ENCODE measurements at places on chromosomes 1 and 21.
A peak's percentile ranks its signal among the peaks of the same experiment; 100 is the strongest.

GRCh38 chr1:180031664-180032063 lies 77.1 kb downstream of the CEP350 start:
- no peak overlapping the region for H3K27ac ChIP-seq
- no peaks in the 10 kb centered on the region for H3K27me3 ChIP-seq
- peaks cover 30% of the 10 kb centered on the region for H3K36me3 ChIP-seq
- H3K4me1 ChIP-seq: no peaks in the 10 kb centered on the region
- no peak for DNase-seq
- H3K4me3 ChIP-seq: no peak overlapping the region

DNA sequence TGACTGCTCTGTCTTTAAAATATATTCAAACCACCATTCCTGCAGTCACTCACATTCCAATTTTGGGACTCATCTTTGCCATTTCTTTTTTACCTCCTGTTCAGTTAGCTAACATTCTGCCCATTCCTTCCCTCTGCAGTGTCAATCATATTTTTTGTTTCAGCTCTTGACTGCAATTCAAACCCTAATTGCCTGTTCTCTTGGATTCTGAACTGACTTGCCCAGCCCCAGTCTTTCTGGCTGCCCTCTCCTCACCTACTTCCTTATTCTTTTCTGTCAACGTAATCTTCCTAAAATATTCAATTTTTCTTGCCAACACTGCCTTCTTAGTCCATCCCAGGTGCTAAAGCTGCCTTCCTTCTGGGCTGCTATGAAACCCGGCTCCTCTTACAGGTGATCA lies 6.1 kb downstream of the PRDM2 start:
- H3K27ac ChIP-seq: peak overlapping the region; percentile 77
- peaks cover 27% of the 10 kb centered on the region for H3K4me1 ChIP-seq
- H3K4me3 ChIP-seq: no peak overlapping the region
- H3K27me3 ChIP-seq: no peaks in the 10 kb centered on the region
- H3K36me3 ChIP-seq: peaks cover 6% of the 10 kb centered on the region
- DNase-seq: no peak

GRCh38 chr1:46522969-46523320 lies 28.5 kb downstream of the KNCN start:
- no peak for DNase-seq
- peaks cover 27% of the 10 kb centered on the region for H3K4me1 ChIP-seq
- no peaks in the 10 kb centered on the region for H3K36me3 ChIP-seq
- no peak overlapping the region for H3K27ac ChIP-seq
- peaks cover 80% of the 10 kb centered on the region for H3K27me3 ChIP-seq

DNA sequence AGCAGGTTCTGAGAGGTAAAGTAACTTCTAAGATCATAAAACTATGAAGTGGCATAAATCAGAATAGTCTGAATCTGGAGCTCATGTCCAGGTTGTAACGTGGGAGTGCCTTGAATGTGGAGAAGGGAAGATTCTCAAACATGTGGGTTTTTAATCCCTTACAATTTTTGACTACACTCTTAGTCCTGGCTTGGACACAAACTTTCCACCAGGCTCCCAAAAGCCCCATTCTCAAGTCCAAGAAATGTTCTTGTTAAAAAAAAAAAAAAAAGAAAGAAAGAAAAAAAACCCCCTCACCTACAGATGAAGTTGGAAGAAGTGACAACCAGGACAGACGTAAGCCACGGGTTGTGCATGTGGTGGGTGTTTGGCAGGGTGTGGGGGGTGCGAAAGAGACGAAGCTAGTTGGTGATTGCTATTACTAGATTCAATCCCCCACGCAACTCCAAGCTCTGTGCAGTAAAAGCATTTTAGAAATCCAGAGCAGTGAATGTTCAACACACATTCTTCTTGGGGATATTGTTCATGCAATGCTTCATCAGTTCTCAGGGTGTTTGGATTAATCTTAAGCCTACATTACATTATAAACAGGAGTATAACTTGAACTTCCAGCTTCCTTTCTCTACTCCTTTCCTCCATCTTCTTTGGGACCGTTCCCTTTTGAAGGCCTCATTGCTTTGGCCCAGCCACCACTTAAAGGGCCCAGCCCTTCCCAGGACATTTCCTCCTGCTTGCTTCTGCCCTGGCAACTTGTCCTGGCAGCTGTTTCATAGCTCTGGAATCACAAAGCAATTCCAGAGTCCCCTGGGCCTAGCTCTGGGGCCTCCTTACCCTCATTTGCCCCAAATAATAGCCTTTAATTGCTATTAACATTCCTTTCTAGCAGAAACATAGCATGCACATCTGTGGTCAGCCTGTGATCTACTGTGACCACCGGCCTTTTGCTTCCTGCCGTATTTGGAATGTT lies 41.8 kb downstream of the PHC2 start:
- peak overlapping the region; percentile 24 for H3K27ac ChIP-seq
- peaks cover 48% of the 10 kb centered on the region for H3K4me1 ChIP-seq
- H3K36me3 ChIP-seq: no peaks in the 10 kb centered on the region
- no peak for DNase-seq

DNA sequence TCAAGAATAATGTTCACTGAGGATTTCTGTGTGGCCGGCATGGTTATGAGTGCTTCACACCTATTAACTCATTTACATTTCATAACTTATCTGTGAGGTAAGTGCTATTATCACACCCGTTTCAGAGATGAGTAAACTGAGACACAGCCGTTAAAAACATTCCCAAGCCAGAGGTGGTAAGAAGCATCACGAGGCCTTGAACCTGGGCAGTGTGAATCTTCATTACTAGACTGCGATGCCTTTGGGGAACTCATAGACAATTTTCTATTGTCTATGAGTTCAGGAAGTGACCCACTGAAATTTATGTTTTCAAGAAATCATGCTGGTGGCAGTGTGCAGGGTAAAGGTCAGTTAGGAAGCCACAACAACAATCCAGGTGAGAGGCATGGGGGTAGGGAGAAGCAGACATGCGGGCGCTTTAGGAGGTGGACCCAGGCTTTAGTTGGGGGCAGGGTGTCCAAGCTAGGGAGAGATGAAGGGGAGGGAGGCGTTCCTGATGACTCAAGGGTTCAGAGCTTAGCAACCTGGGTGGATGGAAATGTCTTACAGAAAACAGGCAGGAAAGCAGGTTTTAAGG lies 14.5 kb downstream of the GNG12 start:
- peaks cover 26% of the 10 kb centered on the region for H3K4me1 ChIP-seq
- H3K27me3 ChIP-seq: no peaks in the 10 kb centered on the region
- DNase-seq: no peak
- no peak overlapping the region for H3K27ac ChIP-seq
- peaks cover 4% of the 10 kb centered on the region for H3K36me3 ChIP-seq

DNA sequence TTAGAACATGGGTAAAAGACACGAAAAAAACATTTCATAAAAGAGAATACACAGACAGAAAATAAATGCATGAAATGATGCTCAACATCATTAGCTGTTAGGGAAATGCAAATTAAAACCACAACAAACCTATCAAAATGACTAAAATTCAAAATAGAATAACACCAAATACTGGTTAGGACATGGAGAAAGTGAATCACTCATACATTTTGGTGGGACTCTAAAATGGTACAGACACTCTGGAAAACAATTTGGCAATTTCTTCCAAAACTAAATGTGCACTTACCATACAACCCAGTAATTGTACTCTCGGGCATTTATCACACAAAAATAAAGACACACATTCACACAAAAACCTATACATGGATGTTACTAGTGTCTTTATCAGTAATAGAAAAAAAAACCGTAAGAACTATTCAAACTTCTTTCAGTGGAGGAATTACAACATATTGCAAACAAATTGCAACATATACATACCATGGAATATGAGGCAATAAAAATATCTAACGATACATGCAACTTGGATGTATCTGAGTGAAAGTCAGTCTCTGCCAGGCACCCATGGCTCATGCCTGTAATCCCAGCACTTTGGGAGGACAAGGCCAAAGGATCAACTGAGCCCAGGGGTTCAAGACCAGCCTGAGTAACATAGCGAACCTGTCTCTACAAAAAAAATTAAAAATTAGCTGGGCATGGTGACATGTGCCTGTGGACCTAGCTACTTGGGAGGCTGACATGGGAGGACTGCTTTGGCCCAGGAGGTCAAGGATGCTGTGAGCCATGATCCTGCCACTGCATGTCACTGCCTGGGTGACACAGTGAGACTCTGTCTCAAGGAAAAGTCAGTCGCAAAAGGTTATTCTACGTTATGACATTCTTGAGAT lies 19.6 kb downstream of the HSF2BP start:
- no peaks in the 10 kb centered on the region for H3K36me3 ChIP-seq
- no peaks in the 10 kb centered on the region for H3K27me3 ChIP-seq
- H3K4me3 ChIP-seq: no peak overlapping the region

DNA sequence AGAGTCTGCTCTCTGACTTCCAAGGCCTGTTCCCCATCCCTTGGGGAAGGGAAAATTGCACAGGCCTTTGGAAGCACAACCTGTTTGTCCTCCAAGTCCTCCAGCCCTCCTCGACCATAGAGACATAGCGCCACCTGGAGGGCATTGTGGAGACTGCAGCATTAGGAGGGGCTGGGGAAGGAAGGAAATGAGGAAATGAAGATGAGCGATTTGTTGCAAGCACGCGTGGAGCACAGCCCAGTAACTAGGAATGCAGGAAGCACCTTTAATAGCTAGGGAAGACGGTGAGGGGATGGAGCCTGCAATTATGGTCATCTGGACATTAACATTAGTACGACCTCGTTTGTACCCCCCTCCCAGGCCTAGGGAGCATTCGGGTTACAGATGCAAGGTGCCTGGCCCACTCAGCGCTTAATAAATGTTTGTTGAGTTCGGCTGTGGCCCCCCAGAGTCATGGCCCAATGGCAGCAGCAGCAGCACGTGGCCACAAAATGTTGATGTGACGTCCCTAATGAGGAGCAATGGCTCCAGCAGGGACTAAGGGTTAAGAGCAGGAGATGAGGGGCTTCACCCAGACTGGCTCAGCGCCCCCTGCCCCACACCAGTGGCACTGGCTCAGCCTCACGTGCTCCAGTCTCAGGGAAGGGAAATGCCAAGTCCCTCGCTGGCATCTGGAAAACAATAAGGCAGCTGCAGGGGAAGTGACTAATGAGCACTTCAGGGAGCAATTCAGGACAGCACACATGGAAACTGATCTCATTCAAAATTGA lies 8.0 kb upstream of the CAMK2N1 start:
- no peak overlapping the region for H3K27ac ChIP-seq
- H3K36me3 ChIP-seq: no peaks in the 10 kb centered on the region
- DNase-seq: peak; percentile 90
- no peak overlapping the region for H3K4me3 ChIP-seq
- peaks cover 13% of the 10 kb centered on the region for H3K27me3 ChIP-seq

- no peak overlapping the region for H3K4me3 ChIP-seq
- no peaks in the 10 kb centered on the region for H3K36me3 ChIP-seq
- no peak overlapping the region for H3K27ac ChIP-seq
- peaks cover 15% of the 10 kb centered on the region for H3K4me1 ChIP-seq
- no peak for DNase-seq
Measured at GRCh38 chr1:7632176-7632575, 138.9 kb upstream of the VAMP3 start.

Data from type B pancreatic cell (in vitro differentiated cells).